ENCODE measurements at places on chromosomes 6 and 20.
A peak's percentile ranks its signal among the peaks of the same experiment; 100 is the strongest.

DNA sequence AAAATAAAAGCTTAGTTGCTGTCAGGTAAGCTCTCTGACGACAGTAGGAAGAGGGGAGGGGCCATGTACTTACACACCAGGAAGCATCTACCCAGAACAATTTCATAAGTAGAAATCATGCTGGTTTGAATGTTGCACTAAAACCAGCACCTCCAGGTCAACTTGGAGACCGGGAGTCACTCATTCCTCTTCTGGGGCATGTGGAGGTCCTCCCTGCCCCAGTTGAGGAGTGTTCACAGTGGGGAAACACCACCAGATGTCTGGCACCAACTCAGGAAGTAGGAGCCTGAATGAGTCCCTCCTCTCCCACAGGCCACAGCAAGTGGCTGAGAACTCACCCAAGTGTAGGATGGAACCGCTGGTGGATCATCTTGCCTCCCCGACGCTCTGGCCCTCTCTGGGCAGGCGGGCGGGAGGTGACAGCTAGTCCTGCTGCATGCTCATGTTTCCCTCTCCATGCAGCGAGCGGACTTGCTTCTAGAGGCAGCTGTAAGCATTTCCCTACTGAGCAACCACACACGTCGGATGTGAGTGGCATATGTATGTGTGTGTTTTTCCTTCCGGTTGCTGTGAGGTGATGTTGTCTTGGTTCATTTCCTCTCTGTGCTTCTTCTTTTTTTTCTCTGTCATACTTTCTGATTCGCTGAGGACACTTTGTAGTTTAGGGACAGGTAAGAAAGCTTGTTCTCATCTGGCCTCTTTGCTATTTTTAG, 149.5 kb upstream of the NEDD9 start:
- DNase-seq, result peak; percentile 52

- DNase-seq, result no peak
Measured at GRCh38 chr6:137722749-137723272, 144.2 kb upstream of the TNFAIP3 start.

GRCh38 chr6:21241231-21242130, 352.1 kb upstream of the SOX4 start:
- DNase-seq, result no peak

DNA sequence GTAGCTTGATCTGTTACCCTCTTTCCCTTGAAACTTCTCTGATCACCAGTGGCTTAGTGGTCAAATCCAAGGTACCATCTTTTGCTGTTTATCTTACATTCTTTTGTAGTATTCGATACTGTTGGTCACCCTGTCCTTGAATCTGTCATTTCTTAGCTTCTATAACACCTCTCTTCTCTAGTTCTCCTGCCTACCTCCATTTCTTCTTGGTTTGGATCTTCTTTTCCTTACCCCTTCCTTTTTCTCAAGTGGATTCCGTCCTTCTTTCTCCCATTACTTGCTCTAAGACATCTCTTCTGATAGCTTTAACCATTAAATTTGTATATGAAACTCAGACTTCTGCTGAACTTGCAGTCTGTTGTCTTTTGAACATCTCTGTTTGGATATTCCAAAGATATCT, 39.9 kb downstream of the QKI start:
- DNase-seq, result no peak

Data from T follicular helper cell (primary cell).